ENCODE measurements at places on chromosomes 7 and 10.

- DNase-seq: no peak
Observed at GRCh38 chr7:26937306-26937705, 72.9 kb upstream of the SKAP2 start.

- DNase-seq: no peak
Observed at GRCh38 chr10:79038841-79039201, 29.9 kb upstream of the ZMIZ1 start.

DNA sequence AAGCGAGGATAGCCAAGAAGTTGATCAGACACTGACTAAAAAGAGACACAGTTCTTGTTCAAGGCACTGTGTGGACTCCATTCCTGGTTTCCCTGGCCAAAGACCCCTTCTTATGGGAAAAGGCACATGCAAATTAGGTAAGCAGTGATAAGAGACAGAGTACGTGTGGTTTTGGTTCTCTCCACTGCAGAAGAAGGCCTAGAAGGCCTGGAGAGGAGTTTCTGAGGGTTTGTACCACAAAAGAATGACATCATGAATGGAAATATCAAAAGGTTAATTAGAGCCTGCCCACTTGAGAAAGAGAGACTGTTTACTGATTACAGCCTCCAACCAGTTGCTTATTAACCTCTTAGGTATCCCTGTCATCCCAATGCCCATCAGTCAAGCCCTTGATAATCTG lies 137.5 kb downstream of the ZNF365 start:
- DNase-seq: no peak

GRCh38 chr10:102131286-102132170 lies 1.3 kb upstream of the PPRC1 start:
- DNase-seq: no peak

DNA sequence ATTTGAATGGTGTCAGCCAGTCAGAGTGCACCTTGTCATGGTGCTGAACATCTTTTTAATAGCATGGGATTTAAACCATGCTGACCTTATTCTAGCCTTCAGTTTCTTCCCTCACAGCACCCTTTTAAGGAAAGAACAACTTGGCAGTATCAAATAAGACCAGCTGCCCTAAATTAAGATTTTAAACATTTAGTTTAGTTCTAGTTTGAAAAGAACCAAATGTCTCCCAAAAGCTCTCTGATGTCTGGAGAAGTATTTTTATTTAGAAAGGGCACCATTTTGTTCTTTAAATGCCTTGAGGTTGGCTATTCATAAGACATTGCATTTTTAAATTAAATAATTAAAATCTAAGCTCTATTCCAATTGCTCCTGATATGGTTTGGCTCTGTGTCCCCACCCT lies 121.1 kb downstream of the CCDC3 start:
- no peak for DNase-seq

DNA sequence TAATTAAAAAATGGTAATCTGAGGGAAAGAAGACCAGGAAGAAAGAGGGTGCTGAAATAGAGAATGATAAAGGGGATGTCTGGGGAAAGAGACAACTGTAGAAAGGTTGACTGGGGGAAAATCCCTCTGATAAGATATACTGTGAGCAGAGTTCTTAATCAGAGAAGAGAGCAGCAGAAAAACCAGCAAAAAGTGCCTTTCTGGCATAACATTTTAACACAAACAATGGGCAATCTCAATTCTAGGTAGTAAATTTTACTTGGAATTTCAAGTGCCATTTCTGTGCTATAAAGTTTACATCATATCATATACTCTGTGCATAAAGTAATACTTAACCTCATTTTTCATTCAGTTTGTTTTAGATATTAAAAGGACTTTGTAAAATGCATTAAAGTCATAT lies 251.9 kb upstream of the HGF start:
- DNase-seq: no peak

- DNase-seq: no peak
Observed at GRCh38 chr10:110340816-110341215, 36.1 kb upstream of the SMNDC1 start.
